Activated T-helper 1 cell treated with Interleukin-2 at 50 U/mL for 16 hours (primary cell): ENCODE measurements at places on chromosomes 6 and 20.
A peak's percentile ranks its signal among the peaks of the same experiment; 100 is the strongest.

- DNase-seq = no peak
Observed at GRCh38 chr20:57660922-57661745, 40.9 kb upstream of the ZBP1 start.

- no peak for DNase-seq
Observed at GRCh38 chr20:43586641-43587040, 4.1 kb upstream of the IFT52 start.

GRCh38 chr6:518218-518617 is 126.7 kb downstream of the IRF4 start:
- DNase-seq = no peak

DNA sequence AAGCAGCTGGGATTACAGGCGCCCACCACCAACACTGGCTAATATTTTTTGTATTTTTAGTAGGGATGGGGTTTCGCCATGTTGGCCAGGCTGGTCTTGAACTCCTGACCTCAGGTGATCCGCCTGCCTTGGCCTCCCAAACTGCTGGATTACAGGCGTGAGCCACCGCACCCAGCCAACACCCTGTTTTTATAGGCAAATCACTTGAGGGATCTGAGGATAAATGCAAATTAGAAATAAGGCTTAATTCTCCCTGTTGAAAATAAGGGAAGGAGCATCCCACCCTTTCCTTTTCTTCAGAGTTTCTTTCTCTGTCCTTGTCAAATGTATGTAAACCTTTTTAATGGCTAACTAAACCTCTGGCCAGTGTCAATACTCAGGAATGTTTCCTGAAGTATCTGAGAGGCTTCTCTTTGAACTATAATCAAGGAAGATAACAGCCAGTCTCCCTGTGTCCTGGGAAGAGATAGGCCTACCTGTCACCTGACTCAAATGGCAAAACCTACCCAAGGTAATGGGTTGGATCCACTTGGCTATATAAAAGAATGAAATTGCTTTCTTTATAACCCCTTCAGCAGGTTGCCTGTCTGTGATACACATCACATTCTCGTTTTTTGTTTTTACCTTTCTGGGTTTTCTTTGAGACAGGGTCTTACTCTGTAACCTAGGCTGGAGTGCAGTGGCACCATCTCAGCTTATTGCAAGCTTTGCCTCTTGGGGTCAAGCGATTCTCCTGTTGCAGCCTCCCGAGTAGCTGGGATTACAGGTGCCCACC is 64.5 kb upstream of the TNFAIP3 start:
- DNase-seq = no peak

DNA sequence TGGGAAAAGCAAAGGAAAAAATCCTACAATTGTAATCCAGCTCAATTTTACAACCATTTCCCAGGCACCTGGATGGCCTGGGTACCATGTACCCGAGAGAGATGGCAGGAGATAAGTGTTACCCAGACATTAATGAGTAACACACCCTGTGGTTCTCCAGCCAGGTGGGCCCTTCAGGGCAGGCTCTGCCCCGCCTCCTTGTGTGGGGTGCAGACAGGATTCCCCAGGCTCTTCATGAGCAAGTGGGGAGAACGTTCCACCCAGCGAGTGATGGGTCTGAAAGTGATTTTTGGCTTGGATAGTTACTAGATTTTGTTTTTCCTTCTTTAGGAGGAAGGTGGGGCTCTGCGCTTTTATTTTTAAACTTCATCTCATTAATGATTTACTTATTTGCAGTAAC is 243.9 kb downstream of the TAF4 start:
- no peak for DNase-seq

GRCh38 chr6:133245422-133245903 is 4.3 kb downstream of the EYA4 start:
- no peak for DNase-seq

GRCh38 chr6:141956046-141956761 is 176.5 kb upstream of the GJE1 start:
- no peak for DNase-seq

- no peak for DNase-seq
Observed at GRCh38 chr6:167015302-167015701, 16.1 kb downstream of the CEP43 start.

GRCh38 chr6:124066946-124067552 is 263.4 kb downstream of the NKAIN2 start:
- DNase-seq = no peak

- no peak for DNase-seq
Observed at GRCh38 chr20:23515250-23515939, 24.5 kb downstream of the CST8 start.

DNA sequence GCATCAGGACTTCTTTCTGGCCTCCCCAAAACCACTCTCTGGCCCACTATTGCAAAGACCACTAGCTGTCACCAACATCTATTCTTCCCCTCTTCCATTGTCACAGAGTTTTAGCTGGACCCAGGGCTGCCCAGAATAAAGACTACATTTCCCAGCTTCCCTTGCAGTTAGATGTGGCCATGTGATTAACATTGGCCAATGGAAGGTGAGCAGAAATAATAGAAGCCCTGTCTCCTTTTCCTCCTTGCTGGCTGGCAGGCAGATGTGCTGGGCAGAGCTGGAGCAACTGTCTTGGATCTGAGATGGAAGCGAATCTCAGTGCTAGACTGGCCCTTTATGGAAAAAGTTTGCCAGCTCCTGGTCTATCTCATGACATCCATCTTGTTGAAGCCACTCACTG is 97.0 kb downstream of the KCNB1 start:
- no peak for DNase-seq

DNA sequence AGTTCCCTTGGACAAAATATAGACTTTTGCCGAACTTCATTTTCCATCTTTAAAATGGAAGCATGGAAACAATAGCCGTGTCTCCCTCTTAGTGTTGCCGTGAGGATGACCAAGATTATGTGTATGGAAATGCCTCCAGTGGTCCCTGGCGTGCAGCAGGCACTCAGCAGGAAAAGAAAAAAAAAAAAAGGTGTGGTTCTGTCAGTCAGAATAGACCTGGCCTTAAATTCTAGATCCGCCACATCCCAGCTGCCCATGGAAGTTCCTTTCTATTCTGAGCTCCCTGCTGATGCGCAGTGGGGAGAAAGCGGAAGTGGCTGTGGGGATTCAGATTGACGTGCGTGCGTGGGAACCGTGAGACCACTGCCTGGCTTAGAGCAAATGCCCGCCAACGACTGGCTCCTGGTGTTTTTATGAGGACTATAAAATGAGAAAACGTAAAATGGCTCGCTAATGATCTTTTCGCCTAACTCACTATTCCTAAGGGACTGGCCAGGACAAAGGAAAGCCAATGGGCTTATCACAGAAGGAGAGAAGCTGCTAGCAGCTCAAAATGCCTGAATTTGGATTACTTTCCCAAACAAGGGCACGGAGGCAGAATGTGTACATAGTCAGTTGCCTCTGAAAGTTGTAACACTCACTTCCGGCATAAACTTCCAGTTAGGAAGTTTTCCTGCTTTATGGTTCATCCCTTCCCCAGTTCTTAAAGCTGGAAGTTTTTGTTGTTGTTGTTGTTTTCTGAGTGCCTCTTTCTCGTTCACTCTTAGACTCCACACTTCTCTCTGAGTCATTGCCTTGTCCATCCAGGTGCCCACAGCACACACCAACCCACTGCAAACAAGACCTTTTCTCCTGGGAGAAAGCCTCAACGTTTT is 11.4 kb upstream of the PDE10A start:
- DNase-seq = no peak

- DNase-seq = no peak
Observed at GRCh38 chr6:55898342-55898741, 23.0 kb upstream of the BMP5 start.

- no peak for DNase-seq
Observed at GRCh38 chr6:128516514-128516898, 3.9 kb downstream of the PTPRK start.

DNA sequence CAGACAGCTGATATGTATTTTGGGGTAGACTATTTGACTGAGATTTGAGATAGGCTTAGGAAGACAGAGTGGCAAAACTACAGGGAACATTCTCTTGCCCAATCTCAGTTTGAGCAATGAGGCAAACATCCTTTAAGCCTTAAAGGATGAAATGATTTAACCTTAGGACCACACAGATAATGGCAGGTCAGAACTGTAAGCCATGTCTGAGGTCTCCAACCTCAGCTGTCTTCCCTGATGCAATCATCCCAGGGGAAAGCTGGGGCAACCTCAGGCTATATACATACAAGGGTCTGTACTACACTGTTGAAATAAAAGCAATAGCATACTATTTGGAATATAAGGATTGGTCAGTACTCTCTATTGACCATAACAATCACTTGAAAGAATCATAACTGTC is 83.8 kb upstream of the NUP153 start:
- no peak for DNase-seq

- DNase-seq = no peak
Observed at GRCh38 chr6:170117111-170117972, 173.5 kb downstream of the DLL1 start.

DNA sequence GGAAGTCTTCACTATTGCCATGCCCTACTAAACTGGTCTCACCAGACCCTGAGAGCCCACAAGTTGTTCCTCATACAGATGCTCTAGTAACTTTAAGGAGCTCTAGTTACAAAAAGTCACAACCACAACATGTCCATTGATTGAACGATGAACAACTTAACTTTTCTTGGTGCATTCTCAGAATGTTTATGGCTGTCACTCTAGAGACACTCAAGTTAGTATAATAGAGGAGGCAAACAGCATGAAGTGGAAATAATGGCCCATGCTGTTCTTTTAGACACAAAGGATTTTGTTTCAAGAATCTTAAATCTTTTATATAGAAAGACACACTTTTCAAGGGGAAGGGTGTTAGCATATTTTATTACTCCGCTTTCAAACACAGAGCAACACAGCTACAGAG is 934.4 kb downstream of the HACE1 start:
- DNase-seq = no peak

DNA sequence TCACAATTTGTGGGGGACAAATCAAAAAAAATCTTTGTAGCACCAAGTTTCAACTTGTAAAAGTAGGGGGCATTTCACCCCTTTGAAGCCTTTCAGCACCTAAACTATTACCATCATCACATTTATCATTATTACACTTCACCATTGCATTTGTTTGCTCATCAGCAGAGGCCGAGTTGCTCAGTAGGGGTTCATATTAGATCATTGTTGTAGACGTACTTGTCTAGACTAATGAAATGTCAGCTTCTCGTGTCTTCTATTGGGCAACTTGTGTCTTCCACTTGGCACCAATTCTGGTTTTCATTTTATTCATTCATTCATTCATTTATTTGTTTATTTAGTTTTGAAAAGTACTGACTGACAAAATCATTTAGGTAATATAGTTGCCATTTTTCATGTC is 338.3 kb upstream of the KCNQ5 start:
- no peak for DNase-seq

- no peak for DNase-seq
Observed at GRCh38 chr6:100918152-100918551, 37.0 kb upstream of the ASCC3 start.

DNA sequence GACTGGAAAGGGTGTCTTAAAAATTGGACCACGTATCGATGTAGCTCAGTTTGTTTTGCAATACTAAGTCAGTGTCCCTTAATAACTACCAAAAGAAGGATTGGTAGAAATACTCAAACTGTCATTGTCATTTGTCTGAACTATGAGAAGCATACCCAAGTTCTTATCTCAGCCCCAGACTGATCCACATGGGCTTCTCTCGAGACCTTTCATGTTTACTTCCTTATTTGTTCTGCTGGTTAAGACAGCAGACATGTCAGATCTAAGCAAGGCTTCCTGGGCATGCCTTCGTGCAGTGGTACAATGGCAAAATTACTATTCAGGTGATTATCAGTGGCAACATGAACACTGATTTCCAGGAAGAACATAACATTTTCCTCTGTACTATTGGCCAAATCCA is 211.1 kb upstream of the PHACTR1 start:
- DNase-seq = no peak

DNA sequence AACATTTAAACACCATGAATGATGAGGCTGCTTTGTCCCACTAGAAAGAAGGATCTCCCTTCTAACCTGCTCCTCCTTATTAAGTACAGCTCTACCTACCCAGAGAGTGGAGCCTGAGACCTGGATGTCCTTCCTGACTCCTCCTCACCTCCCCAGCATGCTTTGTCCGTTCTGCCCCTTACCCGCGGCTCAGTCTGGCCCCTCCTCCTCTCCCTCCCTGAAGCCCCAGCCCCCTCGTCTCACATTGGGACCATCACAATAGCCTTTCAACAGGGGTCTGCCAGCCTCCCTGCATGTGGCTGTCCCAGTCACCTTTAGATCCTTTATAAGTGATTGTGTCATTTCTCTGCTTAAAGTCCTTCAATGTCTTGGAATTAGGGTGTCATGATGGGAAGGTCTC is 72.5 kb downstream of the DZANK1 start:
- no peak for DNase-seq

DNA sequence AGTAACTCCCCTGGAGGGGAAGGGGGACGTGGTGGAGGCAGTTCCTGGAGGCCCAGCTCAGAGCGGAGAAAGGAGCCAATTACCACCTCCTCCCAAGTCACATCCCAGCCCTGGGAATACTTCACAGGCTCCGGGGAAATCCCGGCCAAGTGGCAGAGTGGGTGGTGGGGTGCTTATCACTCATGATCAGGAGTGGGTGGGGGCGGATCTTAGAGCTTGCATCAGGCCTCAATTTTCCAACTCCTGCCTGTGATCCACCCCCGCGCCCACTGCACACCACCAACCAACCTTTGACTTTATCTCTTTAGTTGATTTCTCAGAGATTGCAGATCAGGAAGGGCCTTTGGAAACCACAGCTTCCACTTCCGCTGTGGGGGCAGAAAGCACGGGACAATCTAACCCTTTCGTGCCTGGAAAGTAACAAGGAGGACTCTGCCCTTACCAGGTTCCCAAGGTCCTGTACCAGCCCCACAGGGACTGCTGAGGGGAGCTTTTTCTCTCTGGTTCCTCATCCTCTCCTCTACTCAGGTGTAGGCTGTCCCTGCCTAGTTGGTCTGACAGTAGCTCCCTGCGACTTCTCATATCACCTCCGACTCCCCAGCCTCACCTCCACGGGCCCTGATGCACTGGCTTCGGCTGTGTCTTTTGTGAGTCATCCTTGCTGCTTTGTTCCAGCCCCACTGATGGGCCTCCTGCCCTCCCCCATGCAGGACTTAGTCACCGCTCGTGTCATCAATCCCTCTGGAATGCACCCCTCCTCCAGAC is 24.9 kb upstream of the IER3 start:
- peak; percentile 50 for DNase-seq

- DNase-seq = no peak
Observed at GRCh38 chr6:6494677-6495076, 93.8 kb upstream of the LY86 start.

DNA sequence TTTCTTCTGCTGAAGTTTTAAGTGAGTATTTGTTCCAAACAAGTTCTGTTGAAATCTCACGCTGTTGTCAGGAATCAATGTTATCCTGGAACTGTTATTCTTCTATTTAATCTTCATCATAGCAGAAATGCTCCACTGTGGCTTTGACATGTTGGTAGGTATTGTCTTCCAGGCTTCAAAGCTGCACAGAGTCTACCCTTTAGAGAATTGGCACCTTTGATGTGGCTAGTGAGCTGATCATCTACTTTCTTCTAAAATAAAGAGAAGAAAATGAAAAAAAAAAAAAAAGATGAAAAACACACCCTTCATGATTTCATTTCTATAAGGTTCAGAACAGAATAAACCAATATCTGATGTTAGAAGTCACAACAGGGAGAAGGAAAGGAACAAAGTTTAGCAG is 5.8 kb upstream of the ZSCAN23 start:
- no peak for DNase-seq

- no peak for DNase-seq
Observed at GRCh38 chr6:55397986-55398385, 70.7 kb downstream of the GFRAL start.
